ENCODE measurements at places on chromosomes 12 and 14.

- no peak for DNase-seq
These were observed 20.6 kb downstream of the PRPF39 start for GRCh38 chr14:45104561-45104960.

- no peak for DNase-seq
These were observed 291.8 kb downstream of the ERC1 start for GRCh38 chr12:1282670-1283315.

- no peak for DNase-seq
These were observed 15.0 kb upstream of the CACNA2D4 start for GRCh38 chr12:1933342-1934051.

- peak; percentile 46 for DNase-seq
These were observed 2.0 kb downstream of the CRY1 start for GRCh38 chr12:107091381-107091780.

DNA sequence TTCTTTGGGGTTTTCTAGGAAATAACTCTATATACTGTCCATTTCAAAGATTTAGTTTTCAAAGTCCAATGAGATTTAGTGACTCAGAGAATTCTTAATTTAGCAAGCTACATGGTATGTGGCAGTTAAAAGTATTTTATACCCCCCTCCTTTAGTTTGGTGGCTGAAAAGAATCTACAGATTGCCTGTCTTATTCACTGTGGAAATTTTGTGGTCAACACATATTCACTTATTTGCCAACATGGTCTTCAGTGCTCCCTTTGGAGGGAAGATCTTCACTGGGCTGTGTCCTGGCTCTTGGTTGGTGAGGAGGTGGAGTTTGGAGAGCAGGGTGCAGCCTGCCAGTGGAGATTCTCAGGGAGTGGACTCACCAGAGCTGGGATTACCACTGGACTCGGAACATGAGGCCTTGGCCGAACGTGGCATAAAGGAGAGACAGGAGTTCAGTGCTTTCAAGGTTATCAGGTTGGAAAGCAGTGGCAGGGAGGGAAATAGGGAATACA is 39.8 kb downstream of the SAMD4A start:
- no peak for DNase-seq

DNA sequence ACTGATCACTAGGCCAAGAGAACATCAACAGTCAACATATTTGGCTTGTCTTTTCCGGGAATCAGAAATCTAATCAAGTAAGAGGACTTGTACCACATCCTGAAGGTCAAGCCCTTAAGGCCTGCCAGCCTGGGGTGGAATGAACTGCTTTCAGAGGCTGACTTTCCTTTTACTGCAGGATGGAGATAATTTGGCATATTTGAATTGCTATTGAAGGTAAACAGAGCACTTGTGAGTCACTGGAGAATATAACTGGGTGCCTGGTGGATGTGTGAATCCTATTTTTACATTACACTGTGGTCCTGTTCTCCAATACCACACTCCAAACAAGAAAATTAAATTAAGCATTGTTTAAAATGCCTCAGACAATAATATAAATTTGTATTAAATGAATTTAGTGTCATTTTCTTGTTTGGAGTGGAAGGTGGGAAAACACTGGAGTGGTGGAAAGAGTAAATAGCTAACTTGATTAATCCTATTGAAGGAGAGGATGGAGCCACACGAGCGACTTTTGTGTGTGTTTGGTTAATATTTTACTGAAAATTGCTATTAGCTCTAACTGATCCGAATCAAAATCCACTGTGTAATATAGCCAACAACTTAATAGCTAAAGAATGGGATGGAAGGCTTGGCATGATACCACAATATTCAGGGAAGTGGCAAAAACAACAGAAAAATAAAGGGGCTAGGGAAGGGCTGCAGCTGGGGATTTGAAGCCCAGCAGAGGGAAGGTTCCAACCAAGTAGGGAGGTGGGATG is 89.4 kb downstream of the OTX2 start:
- DNase-seq, result no peak

GRCh38 chr12:104498211-104498801 is 41.6 kb downstream of the CHST11 start:
- DNase-seq, result no peak

DNA sequence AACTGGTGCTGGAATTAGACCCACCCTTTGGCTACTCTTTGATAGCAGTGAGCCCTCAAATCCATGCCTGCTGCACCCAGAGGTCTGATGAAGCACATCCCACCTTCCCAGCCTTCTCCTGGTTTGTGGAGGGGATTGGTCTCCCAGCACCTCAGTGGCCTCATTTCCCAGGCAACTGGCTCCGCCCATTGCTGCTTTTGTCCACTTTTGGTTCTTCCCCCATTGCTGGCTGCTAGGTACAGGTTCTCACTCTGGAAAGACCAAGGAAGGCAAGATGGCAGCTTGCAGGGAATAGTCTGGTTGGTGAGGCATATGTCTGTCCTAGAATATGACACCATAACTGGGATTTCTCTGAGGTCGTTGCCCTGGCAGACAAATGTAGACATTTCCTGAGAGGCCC is 10.2 kb upstream of the KRT5 start:
- no peak for DNase-seq

GRCh38 chr12:19836056-19836455 is 396.8 kb downstream of the AEBP2 start:
- DNase-seq, result no peak

DNA sequence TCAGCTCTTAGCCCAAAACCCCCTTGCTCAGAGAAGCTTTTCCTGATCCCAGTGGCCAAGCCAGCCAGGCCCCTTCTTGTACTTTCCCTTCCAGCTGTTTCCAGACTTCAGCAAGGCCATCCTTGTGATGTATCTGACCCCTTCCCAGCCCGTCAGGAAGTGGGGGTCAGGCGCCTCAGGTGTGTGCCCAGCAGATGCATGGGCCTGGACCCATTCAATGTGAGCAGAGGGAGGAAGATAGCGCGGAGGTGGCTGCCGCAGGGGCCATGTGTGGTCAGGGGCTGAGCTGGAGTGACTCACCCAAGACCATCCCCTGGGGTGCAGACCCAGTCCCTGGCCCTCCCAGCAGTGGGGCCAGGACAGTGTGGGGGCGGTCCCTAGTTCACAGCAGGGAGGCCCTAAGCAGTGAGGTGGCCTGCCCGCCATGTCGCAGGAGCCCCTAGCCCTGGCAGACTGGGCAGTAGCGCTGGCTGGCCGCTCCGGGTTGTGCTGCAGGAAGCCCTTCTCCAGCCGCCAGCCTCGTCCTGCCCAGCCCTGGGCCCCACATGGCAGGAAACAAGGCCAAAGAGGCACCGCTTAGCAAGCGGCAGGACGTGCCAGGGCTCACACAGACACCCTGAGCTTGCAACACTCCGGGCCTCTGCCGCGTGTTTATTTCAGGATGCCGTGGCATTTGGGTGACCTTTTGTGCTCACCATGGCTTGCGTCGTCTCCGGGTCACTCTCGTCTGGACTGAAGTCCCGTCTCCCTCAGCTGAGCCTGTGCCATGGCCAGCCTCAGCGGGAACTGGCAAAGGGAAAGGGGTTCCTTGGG is 12.0 kb downstream of the ADSS1 start:
- DNase-seq, result no peak

GRCh38 chr12:118982302-118982701 is 961 bp downstream of the SRRM4 start:
- DNase-seq, result no peak

GRCh38 chr12:10750385-10750727 is 27.2 kb upstream of the YBX3 start:
- DNase-seq, result no peak

- DNase-seq, result no peak
These were observed 403.7 kb upstream of the TMTC1 start for GRCh38 chr12:30187426-30187825.

DNA sequence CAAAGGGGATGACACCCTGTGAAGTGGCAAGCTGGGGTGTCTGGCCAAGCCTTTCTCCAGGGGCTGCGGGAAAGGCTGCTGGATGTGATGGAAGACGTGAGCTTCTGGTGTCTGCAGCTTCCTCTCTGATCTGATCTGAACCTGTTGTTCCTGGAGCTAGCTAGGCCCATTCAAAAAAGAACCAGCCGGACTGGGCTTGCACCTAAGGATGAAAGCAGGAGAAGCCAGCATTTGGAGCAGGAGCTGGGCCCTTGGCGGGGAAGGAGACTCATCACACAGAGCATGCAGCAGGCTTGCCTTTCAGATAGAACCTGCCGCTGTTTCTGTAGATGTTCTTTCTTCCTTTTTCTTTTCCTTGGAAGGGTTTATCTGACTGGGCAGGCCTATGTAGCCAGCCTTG is 9.5 kb downstream of the RPH3A start:
- no peak for DNase-seq

GRCh38 chr12:79415746-79416435 is 274.9 kb downstream of the PAWR start:
- DNase-seq, result no peak

GRCh38 chr12:41910578-41911320 is 233.9 kb downstream of the GXYLT1 start:
- DNase-seq, result no peak

DNA sequence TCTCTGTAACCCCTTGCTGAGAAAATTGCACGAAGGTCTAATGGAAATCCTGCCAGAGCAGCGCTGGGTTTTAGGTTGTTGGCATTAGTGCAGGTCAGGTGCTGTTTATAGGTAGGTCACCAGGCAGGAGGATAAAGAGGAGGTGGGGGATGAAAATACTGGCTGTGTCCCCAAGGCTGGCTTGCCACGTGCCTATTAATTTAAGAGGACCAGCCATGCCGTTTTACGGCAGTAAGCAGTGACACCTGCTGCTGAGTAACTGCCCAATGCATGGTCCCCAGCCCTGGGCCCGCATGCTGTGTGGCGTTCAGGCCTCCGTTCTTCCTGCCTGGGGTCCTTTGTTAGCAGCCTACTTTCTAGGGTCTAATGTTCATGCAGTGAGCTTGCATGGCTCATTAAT is 67.2 kb downstream of the WDR20 start:
- no peak for DNase-seq

DNA sequence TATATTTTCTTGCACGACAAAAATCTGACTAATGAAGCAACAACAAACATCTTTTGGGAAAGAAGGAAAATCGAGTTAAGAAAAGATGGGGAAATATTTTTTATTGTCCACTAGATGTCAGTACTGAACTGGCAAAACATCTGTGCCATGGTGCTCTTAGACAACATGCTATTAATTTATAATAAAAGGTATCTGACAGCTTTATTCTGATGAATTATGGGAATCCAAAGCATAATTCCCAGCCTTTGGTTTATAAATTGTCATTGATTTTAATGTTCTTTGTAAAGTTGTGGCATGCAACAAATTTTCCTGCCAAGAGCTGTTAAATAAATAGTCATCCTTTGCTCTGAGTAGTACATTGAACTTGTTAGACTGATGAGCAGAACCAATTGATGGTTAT is 231.2 kb downstream of the ETNK1 start:
- peak; percentile 61 for DNase-seq

DNA sequence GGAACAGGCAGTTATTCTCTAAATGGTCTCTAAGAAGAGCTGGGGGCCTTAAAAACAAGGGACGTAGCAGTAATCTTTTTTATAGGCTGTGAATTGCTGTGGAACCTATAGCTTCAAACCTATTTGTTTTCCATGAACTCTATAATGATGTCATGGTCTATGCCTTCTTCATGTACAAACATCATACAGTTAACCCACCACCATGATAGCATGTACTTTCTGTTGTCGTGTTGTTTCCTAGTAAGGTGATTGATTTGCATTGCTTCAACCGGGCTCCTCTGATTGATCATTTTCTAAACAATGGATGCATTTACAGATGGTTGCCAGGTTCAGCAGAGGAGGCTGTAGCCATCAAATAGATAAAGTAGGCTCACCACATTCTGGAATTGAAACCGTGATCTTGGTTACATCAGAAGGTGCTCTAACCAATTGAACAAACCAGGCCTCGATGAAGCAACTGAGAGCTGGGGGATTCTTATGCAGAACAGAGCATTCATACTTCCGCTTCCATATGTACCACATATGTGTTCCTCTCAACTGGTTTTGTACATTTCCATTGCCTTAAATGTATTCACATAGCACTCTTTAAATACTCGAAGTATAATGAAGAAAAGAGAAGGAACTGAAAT is 25.6 kb upstream of the PCNX1 start:
- no peak for DNase-seq

DNA sequence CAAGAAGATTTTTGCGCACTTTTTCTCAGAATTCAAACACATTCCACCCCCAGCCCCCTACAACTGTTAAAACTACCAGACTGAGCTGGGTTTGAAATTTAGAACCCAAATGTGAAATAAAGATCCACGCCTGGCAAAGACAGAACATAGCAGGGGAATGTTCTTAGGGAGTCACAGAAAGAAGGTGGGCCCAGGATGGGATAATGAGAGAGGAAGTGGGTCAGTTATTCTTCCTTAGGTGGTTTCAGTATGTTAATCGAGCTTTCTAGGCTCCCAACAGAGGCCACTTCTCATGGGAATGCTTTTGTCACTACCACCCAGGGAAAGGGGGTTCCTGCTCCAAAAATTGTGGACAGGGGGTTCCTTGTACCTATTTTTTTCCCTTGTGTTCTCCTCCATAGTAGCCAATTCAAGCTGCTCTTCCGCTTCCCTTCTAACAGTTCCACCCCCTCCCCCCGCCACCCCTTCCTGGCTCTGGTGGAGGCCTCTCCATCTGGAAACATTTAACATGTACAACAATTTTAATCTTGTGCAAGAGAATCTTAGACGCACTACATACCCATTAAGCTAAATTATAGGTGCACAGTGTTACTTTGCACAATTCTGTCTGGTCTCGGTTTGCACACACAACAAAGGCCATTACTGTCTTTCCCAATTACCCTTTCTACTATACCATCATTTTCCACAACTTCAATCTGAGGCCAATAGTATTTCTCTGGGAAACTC is 218.1 kb downstream of the MON2 start:
- DNase-seq, result no peak

DNA sequence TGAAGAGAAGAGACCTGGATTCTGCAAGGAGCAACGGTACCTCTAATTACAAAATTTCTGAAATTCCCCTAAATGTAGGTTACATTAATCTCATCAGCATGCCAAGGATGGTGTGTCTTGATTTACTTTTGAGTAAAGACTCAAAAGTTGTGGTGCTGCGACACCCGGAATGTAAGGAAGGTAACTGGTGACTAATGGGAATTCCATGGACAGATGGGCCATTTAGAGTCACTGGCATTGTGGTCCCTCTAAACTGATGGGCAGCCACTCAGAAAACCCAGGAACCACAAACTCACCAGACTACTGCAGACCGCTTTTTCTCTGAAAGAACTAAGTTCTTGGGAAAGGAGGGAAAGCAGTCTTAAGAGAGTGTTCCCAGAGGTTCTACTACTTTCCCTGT is 32.8 kb downstream of the GRIN2B start:
- DNase-seq, result peak; percentile 72

- DNase-seq, result no peak
These were observed 66.8 kb downstream of the COX16 start for GRCh38 chr14:70292716-70293115.

GRCh38 chr12:51334764-51335163 is 10.8 kb upstream of the BIN2 start:
- no peak for DNase-seq

- DNase-seq, result peak; percentile 83
These were observed 759 bp upstream of the KLC1 start for GRCh38 chr14:103628221-103628683.

DNA sequence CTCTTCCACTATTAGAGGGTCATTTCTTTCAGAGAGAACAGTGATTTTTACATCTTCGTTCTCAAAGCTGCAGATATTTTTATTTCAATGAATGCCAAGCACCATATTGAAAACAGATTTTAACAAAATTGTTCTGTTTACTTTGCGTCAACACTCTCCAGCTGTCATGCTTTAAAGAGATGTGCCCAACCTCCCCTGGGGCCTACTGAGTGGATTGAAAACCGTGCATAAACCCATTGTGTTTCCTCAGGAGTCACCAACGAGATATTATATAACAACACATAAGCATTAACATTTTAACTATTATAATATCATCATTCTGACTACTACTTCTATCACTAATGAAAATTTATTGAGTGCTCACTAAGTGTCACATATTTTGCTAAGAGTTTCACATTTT is 81.6 kb downstream of the MYF5 start:
- DNase-seq, result no peak

- DNase-seq, result no peak
These were observed 33.3 kb downstream of the SUPT16H start for GRCh38 chr14:21350539-21350938.

Data from ACHN (cell line).